Stomach (tissue), 19 donors: ENCODE measurements at places on chromosomes 16 and 17. TPM values are rescaled to one million over a fixed set of nuclear protein-coding genes. Genes with fewer than 3 reads are reported as not detected.

DNA sequence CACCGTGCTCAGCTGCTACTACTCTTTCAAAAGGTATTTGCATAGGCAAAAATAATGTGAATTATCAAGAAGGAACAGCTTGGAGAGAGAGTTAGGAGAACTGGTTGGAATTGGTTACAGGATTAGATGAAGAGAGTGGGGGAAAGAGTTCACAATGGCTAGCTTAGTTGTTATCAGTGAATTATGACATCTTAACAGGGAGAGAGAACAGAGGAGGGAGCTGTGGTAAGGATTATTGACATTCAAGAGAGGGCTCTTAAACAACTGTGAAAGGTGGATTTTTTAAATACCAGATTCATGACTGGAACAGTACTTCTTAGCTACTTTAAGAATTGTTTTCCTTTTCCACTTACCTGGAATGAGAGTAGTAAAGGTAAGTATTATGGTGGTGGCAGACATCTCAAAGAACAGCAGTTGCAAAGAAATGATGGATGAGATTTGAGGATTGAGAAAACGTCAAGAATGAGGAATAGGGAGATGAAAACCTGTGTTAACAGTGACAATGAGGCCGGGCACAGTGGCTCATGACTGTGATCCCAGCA, 43.9 kb upstream of the SLC5A11 start:
- DNase-seq = no peak

DNA sequence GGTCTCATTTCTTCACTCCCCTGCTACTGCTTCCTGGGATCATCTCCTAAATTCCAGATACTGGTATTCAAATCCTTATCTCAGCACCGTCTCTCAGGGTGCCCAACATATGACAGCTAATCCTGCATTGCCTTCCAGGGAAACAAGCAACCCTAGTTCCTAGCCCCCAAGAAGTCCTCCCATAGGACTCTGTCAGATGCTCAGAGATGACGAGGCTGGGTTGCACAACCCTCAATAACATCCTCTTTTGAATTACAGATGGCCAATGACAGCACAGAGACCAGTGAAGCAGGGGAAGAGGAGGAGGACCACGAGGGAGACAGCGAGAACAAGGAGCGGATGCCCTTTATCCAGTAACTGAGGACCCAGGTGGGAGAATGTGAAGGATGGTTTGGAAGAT, 45.0 kb upstream of the CLEC3A start:
- DNase-seq = no peak

- DNase-seq = no peak
These were observed 81.0 kb downstream of the USP31 start for GRCh38 chr16:23068079-23068736.

GRCh38 chr17:50469208-50469605, 527 bp upstream of the CHAD start:
- DNase-seq = no peak

DNA sequence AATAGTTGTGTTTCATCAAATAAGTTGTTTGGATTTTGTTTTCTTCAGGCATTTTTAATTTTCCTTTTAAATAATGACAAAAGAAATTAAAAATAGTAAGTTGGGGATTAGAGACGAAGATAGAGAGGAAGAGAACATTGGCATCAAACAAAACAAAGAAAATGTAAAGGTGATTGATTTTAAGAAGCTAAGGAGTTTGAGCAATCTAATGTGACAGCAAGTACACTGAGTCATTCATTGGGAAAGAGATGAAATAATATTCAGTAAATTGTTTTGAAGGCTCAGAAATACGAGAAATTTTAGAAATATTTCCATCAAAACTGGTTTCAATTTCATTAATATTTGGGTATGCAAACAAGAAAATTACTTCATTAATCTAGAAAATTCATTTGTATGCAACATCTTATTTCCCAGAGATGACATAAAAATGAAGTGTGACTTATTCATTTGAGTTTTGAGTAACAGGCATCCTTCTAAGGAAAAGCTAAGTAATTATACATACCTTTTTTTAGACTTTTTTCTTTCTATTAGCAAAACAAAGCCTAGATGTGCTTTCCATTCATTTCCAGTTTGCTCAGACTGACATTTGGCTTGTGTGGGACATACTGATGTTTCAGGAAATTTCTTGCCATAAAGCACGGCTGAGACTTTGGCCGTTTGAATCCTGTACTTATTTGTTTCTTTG, 66.7 kb downstream of the COX10 start:
- DNase-seq = no peak

- no peak for DNase-seq
These were observed 23.1 kb upstream of the CDC42EP4 start for GRCh38 chr17:73334771-73335513.

- no peak for DNase-seq
These were observed 50.6 kb downstream of the SMPD3 start for GRCh38 chr16:68397710-68398201.

DNA sequence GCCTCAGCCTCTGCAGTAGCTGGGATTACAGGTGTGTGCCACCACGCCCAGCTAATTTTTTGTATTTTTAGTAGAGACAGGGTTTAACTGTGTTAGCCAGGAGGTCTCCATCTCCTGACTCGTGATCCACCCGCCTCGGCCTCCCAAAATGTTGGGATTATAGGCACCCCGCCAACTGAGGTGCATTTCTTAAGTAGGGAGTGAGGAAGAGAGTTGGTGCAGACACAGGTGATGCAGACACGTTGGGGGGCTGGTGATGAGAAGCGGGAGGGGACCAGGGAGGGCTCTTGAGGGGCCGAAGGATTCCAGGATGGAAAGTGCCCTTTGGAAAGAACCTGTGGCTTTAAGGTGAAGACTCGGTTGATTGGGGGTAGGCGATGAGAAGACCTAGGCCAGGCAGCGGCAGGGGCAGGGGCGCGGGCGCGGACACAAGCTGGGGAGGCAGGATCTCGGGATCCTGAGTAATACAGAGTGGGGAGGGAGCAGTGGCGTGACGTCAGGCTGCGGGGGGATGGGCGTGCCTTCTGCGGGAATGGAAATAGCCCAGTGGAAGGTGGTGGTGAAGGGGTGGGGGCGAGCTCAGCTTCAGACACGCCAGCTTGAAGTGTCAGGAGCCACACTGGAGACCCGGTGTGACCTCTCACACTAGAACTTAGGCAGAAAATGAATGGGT, 2.5 kb upstream of the ATP6V0C start:
- DNase-seq = peak; percentile 58

DNA sequence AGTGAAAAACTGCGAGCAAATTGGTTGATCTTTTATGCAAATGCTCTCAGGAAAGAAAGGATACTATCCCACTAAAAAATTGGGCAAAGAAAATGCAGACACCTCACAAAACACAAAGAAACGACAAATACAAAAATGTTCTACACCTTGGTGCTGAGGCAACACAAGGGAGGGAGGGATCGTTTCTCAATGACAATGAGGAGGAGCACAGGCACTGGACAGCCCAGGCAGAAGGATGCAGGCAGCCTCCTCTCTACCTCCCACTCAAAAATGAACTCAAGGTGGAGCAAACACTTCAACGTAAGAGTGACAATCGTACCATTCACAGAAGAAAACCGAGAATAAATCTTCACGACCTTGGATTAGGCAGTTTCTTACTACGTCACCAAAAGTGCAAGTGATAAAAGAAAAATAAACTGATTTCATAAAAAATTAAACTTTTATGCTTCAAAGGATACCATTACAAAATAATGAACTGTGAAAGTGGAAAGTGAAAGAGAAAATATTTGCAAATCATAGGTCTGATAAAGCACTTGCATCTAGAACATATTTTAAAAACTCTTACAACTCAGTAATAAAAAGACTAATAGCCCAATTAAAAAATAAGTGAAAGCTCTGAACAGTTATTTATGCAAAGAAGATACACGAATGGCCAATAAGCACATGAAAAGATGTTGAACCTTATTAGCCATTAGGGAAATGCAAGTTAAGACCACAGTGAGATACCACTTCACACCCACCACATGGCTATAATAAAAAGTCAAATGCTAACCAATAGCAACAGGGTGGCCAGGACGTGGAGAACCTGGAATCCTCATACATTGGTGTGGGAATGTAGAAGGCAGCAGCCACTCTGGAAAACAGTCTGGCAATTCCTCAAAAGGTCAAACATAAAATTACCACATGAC, 80.8 kb upstream of the TRAP1 start:
- DNase-seq = no peak

DNA sequence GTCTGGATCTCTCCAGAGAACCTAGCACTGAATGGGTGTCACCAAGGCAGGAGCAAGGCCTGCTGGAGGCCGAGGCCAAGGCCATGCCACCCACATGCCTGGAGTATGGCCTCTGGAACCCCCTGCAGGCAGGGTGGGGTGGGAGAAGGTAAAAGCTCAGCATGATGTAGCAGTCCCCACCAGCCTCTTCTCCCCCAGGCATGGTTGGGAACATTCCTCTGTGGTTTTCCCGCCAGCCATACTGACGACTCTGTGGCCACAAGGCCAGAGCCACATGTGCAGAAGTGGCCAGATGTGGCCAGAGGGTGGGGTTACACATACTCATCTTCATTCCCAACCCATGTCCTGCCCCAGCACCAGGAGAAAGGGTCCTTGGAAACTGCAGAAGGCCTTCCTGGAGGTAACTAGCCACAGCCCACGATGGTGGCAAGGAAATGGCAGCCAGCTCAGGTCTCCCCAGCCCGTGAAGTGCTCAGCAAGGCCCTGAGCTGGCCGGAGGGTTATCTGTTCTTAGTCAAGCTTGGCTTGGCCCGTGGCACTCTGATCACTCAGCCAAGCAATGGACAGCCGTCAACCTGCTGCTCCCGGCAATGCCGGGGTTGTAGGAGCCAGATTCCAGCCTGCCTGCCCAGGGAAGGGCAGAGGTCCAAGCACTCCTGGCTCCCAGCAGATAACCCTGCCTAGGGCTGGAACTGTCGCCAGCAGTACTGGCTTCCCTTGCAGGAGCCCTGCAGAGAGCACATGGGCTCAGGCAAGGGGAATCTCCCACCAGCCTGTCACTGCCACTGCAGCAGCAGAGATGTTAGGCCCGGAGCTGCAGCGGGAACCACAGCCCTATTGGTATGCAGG, 26.1 kb downstream of the HDAC5 start:
- DNase-seq = no peak

DNA sequence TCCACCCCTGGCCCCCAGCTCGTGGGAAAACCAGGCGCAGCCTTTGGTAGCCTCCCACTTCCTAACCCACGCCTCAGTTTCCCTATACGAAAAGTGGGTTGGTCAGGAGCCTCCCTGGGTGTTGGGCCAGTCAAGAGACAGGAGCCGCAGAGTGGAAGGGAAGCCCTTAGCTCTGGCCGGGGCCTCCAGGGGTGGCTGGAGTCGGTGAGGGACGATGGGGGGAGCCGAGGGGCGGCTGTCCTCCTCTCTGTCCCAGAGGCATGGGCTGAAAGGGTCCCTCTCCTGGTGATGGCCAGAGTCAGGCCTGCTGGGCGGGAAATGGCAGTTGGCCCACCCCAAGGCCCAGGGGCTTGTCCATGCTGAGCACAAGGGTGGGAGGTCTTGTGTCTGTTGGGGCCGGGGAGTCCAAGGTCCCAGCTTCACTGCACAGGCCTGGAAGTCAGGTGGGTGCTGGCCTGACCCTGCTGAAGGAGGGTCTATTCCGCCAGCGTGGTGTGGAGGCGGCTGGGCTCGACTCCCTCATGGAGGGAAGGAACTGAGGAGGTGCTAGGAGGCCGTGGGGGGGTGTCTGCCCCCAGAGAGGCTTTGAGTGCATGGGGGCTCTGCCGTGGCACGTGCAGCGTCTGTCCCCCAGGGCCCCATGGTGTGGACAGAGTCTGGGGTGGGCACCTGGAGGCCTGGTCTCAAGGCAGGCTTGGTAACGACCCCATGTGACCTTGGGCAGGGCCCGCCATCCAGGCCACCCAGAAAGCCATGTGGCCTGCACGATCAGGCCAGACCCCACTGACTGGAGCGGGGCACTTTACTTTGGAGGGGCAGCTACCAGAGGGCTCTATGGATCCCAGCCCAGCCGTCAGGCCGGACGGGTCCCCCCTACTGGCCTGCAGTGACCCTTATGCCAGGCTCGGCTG, 1.1 kb downstream of the SLC16A3 start:
- DNase-seq = peak; percentile 52

- DNase-seq = peak; percentile 36
These were observed 28.3 kb downstream of the G6PC1 start for GRCh38 chr17:42928714-42929496.

GRCh38 chr17:82648742-82649331, 593 bp upstream of the WDR45B start:
- peak; percentile 81 for DNase-seq

DNA sequence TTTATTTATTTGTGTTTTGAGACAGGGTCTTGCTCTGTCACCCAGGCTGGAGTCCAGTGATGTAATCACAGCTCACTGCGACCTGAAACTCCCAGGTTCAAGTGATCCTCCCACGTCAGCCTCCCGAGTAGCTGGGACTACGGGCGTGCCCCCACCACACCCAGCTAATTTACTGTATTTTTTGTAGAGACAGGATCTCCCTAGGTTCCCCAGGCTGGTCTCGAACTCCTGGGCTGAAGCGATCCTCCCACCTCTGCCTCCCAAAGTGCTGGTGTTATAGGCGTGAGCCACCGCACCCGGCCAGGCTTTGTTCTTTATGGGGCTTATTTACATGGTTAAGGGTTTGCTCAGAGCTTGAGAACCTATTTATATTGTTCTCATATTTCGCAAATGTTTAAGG, 5.8 kb upstream of the MEIOB start:
- no peak for DNase-seq

- DNase-seq = no peak
These were observed 483.1 kb upstream of the ERCC4 start for GRCh38 chr16:13436641-13437412.

Gene XYLT1
- 9.6 TPM for total RNA-seq

Gene ARHGAP44
- 9.5 TPM for total RNA-seq

Gene ARL17B
- 1.9 TPM for total RNA-seq

Gene FOXJ1
- total RNA-seq = not detected
